Activated T-helper 1 cell treated with anti-CD3 and anti-CD28 coated beads, Interleukin-12 subunit alpha, Interleukin-12 subunit beta, Interleukin-2, Interleukin-4 antibody, amounts not matched to agents 30 ng/mL and 10 ng/mL and 1 ng/mL, durations not matched to agents 14 hours and 24 hours and 36 hours (primary cell): ENCODE measurements at places on chromosomes 7 and 10. TPM values are rescaled to one million over a fixed set of nuclear protein-coding genes. Genes with fewer than 3 reads are reported as not detected.

DNA sequence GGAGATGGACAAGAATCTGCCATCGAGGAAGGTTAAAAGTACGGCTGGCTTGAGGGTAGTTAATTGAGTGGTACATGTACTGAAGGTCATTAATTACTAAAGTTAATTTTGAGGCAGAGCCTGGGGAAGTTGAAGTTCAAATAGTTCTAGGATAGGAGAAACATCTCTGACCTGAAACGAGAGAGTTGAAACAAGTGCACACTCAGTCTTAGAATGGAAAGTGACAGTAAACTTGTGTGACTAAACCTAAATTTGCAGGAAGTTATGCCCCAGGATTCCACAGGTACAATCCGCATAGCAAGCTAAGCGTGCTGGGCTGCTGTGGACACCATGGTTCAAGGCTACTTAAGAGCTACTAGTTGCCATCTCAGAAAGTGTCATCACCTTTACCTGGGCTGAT lies 209.9 kb downstream of the CHCHD3 start:
- DNase-seq: no peak

The PURB gene
- 42.1 and 42.6 TPM in 2 replicates for total RNA-seq

The ADRB1 gene
- not detected in 2 replicates for total RNA-seq

GRCh38 chr7:149093228-149093627 lies 2.7 kb upstream of the ZNF786 start:
- DNase-seq: no peak

The ZNF487 gene
- total RNA-seq: 1.8 and 2.0 TPM in 2 replicates

GRCh38 chr10:54985732-54986131 lies 184.7 kb upstream of the PCDH15 start:
- DNase-seq: no peak

GRCh38 chr10:29328983-29329382 lies 40.1 kb downstream of the LYZL1 start:
- DNase-seq: no peak

DNA sequence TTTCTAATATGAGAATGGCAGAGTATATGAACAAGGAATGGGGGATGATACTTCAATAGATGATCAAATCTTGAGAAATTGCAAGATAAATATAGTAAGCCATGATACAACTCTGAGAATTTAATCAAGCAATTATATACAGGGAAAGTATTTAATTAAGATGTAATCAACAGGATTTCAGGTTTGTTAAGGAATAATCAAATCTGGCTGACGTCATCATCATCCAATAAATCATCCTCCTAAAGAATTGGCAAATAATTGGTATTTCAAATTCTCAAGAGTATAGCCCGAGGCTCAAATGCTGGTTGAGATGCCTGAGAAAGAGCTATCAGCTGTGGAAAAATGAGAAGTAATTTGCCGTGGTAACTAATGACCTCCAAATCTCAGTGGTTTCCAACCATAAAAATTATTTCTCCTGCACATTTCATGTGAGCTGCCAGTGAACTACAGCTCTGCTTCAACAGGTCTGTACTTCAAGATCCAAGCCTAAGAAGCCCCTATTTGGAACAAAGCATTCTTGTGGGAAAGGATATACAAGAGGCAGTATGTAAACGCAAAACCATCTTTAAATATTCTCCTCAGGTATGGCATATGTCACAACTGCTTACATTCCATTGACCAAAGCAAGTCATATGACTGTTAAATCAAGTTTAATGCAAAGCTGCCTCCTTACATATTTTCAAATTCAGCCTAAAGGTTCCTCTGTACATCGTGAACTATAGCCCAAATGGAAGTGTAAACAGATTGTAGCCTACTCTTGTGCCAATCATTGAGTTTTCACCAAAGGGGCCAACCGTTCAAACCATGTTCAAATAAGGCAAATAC lies 503.0 kb downstream of the KIF20B start:
- no peak for DNase-seq

The CPXM2 gene
- total RNA-seq: not detected in 2 replicates

The HOXA2 gene
- total RNA-seq: not detected in 2 replicates

The ARF5 gene
- total RNA-seq: 122 and 128 TPM in 2 replicates

DNA sequence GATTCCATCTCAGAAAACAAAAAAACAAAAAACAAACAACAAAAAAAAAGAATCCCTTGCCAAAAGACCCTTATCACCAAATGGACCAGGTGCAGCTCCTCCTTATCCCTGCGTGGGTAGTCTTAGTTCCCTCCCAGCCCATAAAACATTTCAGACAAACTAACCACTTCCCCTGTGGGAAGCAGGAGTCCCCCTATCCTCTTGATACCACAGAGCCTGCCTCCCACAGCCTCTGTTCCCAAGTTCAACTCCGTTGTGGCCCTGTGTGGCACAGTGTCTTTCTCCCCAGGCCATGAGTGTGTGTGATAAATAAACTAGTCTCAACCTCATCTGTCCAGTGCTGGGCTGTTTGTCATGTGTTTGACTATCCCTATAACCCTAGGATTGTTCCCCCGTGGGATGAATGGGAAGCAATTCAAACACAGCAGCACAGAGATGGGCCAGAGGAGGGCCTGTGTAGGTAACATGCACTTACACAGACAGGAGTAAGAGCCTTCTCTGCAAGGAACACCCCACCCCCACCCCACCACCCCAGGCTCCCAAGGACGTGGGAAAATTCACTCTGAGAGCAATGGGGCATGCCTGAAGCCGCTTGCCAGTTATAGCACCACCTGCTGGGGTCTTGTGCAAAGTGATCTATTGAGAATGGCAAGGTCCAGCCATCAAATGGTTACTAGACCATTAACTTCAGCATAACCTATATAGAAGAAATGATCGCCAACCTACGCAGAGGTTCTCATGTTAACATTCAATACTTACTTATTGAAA lies 147.1 kb upstream of the GHITM start:
- DNase-seq: no peak

DNA sequence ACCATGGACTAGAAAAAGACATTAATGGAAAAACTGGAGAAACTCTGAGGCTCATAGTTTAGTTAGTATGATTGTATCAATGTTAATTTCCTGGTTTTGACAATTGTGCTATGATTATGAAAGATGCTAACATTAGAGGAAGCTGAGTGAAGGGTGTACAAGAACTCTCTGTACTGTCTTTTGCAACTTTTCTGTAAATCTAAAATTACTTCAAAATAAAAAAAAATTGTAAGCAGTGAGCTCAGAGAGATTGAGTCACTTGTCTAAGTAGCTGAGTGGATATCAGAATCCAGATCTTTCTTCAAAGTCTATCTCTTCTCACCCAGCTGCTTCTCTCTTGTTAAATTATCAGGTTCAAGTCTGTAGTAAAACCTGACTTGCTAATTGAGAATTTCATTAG lies 181.1 kb downstream of the PLCE1 start:
- no peak for DNase-seq

DNA sequence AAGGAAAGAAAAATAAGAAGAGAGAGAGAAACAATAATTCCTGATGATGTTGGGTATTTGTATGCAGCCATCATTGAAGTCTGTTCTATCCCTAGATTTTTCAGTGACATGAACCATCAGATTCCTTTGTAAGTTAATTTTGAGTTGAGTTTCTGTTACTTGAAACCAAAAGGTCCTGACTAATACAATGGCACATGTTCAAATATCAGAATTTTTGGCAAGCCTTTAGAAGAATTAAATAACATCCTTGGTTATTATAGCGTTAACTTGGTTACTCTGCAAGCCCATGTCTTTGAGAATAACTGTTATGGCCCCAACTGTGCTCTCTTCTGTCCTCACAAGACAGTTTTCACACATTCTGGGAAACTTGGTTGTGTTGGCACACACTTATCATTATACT lies 66.5 kb downstream of the SYPL1 start:
- no peak for DNase-seq

- DNase-seq: no peak
Observed at GRCh38 chr7:17910377-17910776, 29.9 kb downstream of the SNX13 start.

- no peak for DNase-seq
Observed at GRCh38 chr7:105297985-105298384, 90.7 kb downstream of the SRPK2 start.

The SCART1 gene
- 1.2 and 1.5 TPM in 2 replicates for total RNA-seq
